ENCODE measurements at places on chromosomes 3 and 15.

DNA sequence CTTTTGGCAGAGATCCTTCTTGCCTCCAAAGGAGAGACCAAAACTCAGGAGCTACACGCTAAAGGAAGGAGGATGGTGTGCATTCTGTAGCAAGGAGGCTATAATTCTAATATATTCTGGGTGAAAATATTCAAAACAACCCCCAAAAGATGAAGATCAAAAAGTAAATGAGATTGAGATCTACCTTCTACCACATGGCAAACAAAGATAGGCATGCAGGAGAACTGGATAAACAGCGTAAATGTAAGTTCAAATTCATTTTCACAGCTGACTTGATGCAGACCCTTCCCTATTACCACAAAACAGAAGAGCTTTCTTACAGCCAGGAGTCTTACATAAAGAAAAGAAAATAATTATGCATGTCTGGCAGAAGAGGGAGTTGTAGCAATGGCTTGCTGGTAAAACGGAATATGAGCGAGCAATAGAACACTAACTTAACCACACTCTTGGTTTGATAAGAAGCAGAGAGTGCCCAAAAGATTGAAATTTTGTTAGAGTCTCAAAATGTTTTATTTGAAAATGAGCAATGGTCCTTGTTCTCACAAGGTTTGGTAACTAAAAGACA lies 272.7 kb downstream of the MECOM start:
- no peak overlapping the region for H3K4me3 ChIP-seq
- H3K27ac ChIP-seq, result no peak overlapping the region
- no peaks in the 10 kb centered on the region for H3K4me1 ChIP-seq
- no peaks in the 10 kb centered on the region for H3K36me3 ChIP-seq
- no peak for DNase-seq
- H3K27me3 ChIP-seq, result peaks cover 4% of the 10 kb centered on the region

- peaks cover 10% of the 10 kb centered on the region for H3K27me3 ChIP-seq
- H3K36me3 ChIP-seq, result peaks cover 11% of the 10 kb centered on the region
- peak overlapping the region; percentile 85 for H3K27ac ChIP-seq
- no peak for DNase-seq
Measured at GRCh38 chr3:39362192-39362591, 21.0 kb upstream of the SLC25A38 start.

- no peaks in the 10 kb centered on the region for H3K4me1 ChIP-seq
- H3K27ac ChIP-seq, result no peak overlapping the region
- H3K36me3 ChIP-seq, result no peaks in the 10 kb centered on the region
- no peak for DNase-seq
- no peak overlapping the region for H3K4me3 ChIP-seq
Measured at GRCh38 chr15:83404121-83404520, 43.0 kb upstream of the SH3GL3 start.

DNA sequence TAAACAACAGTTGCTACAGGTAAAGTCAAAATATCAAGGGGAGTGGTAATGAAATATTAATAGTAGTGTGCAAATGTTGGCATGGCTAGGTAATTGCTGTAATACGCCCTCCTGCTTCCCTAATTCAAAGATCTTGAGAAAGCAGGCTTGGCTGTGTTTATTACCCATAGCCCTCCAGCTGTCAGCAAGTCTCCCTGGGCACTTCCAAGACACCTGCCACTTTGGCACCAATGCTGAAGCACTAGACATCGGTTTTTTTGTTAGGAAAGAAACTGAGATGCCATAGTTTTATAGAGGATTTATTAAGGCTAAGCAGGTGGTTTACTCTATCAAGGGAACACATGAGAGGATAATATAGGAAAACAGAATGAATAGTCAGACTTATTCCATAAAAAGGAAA lies 64.4 kb downstream of the P2RY1 start:
- H3K4me1 ChIP-seq, result no peaks in the 10 kb centered on the region
- no peak overlapping the region for H3K4me3 ChIP-seq
- H3K27ac ChIP-seq, result no peak overlapping the region
- H3K27me3 ChIP-seq, result peaks cover 2% of the 10 kb centered on the region
